ENCODE measurements at places on chromosomes 16 and 17.

DNA sequence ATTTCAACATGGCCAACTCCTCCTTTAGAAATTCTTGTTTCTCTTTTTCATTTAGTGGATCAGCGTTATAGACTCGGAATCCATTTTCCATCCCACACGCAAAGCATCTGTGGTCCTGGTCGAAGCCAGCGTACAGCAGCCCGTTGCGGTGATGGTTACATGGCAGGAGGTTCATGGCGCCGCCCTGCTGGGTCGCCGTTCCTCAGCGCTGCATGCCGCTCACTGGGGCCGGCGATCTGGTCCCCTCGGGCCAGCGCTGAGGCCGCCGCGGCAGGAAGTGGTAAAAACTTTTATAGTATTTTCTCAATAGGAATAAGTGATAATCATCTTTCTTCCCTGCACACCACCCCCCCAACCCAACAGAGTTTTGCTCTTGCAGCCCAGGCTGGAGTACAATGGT lies 29.9 kb upstream of the RHOT1 start:
- DNase-seq, result no peak

DNA sequence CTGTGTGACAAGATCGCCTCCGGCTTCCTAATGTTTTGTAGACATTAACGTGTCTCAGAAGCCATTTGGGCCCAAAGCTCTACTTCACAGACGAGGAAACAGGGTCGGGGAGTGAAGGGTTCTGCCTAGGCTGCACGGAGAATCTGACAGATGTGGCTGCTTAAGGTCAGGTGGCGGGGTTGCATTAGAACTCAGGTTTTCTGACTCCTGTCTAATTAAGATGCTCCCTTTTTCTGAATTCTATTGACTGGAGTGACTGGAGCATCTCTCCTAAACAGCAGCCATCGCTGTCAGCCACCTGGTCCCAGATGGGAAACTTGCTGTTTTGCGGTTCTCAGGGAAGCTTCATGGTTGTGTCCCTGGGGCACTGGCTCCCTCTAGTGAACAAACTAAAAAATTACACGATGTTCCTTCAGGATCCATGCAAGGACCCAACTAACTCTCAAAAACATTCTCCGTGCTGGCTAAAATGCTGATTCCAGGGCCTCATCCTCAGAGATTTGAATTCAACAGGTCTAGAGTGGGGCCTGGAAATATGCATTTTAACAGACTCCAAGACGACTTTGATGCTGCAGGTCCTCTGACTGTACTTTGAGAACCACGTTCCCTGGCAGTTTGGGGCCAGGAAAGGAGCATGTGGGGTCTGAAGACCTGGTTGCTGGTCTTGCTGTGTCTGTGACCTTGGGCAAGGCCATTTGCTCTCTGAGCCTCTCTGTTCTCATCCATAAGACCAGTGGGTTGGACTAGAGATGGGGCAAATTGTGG lies 117.4 kb downstream of the IRF8 start:
- peak; percentile 46 for DNase-seq

GRCh38 chr17:27485125-27485524 lies 28.9 kb downstream of the KSR1 start:
- DNase-seq, result no peak

GRCh38 chr16:9203956-9204355 lies 112.5 kb downstream of the HAPSTR1 start:
- no peak for DNase-seq

DNA sequence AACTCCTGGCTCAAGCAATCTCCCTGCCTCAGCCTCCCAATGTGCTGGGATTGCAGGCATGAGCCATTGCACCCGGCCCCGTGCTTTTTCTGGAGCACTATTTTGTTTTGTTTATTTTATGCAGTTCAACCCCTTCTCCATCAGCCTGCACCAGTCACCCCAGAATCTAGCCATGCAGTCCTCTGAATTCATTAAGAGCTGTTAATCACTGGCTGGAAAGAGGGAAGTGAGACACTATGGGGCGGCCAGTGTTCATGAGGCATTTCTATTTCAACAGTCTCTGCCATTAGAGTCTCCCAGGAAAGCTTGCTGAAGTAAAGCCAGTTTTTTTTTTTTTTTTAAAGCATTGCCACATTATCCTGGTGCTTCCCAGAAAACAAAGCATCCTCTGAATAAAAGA lies 1.7 kb downstream of the VWA3A start:
- no peak for DNase-seq

GRCh38 chr16:52095471-52095870 lies 451.5 kb downstream of the TOX3 start:
- DNase-seq, result no peak

- no peak for DNase-seq
Measured at GRCh38 chr17:19348806-19349205, 13.7 kb downstream of the B9D1 start.

DNA sequence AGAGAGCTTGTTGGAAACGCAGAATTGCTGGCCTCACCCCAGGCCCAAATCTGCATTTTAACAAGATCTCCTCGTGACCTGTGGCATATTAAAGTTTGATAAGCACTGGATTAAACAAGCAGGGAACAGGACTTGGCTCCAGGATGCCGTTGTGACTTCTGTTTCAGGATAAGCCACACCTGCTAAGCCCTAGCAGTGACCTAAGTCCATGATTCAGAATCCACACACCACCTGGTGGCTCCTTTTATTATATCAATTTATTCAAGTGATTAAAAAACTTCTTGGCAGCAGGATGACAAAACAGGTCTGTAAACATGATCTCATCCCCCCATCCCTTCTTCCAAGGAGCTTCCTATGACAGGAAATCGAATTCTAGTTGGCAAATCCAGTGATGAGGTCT lies 9.1 kb downstream of the NAGPA start:
- no peak for DNase-seq

- peak; percentile 59 for DNase-seq
Measured at GRCh38 chr16:22318690-22319358, 21.6 kb downstream of the POLR3E start.

DNA sequence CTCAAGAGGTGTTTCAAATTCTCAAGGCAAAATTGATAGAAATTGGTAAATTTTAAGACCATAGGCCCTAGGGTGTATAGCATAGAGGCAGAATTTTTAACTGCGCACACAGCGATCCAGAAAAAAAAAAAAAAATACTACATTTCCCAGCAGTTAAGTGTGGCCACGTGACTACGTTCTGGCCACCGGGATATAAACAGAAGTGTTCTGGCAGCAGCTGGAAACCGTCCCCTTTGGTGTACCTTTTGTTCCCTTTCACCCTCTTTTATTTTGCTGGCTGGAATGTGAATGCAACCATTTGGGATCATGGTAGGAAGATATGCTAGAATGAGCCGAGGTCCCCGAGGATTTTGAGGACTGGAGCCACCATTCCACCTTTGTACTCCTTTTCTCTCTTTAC lies 52.7 kb upstream of the AKAP1 start:
- no peak for DNase-seq

DNA sequence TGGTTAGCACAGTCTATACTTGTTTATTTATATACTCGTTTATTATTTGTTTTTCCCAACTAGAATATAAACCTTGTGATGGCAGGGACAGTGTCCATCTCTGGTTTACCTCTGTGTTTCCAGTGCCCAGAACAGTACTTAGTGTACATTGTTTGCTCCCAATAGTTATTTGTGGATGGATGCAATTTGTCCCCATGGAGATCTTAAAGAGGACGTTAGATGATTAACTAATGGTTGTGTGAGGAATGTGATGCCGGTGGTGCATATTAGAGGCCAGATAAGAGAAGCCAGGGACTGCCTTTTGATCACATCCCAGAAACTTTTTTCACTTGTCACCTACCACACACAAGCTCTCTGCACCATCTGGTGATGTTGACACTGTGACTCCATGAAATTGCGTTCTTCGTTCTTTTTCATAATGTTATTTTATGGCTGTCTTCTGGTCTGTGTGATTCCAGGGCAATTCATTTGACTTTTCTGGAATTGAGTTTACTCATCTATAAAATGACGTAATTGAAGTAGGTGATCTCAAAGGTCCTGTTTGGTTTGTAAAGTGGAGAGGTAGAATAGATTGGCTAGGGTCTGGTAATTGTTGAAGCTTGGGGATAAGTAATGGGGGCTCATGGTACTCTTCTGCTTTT lies 1.2 kb downstream of the COX10 start:
- no peak for DNase-seq

- DNase-seq, result peak; percentile 3
Measured at GRCh38 chr17:82966415-82966814, 113.0 kb upstream of the METRNL start.

- DNase-seq, result no peak
Measured at GRCh38 chr16:3317315-3317999, 12.2 kb downstream of the ZNF75A start.

GRCh38 chr17:38658741-38659345 lies 15.9 kb downstream of the EPOP start:
- DNase-seq, result no peak

DNA sequence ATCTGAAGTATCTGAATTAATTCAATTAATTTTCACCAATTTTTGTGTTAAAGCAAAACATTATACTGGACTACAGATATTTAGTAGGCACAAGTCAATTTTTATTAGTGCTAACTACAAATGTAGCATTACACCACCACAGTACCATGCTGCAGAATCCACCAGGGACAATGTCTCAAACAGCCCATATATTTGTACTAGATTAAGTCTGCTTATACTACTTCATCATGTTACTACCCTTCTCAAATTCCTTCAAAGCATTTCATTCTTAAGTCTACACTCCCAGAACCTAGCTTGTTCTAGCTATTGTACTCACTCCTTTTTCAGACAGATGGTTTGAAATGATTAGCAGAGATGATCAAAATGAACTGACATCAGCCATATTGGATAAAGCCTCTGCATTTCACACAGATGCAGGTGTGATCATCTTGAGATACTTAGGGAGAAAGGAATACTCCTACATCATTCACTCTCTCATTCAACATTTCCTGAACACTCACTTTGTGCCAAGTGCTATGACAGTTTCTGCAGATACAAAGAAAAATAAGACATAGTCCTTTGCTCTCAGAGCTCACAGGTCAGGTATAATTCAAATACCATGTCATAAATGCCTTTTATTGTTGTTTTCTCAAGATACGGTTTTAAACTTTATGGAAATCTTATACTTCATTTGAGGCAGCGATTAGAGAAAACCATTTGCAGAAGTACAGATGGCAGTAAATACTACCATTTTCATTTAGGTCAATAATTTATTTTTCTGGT lies 47.7 kb downstream of the SMURF2 start:
- DNase-seq, result no peak

DNA sequence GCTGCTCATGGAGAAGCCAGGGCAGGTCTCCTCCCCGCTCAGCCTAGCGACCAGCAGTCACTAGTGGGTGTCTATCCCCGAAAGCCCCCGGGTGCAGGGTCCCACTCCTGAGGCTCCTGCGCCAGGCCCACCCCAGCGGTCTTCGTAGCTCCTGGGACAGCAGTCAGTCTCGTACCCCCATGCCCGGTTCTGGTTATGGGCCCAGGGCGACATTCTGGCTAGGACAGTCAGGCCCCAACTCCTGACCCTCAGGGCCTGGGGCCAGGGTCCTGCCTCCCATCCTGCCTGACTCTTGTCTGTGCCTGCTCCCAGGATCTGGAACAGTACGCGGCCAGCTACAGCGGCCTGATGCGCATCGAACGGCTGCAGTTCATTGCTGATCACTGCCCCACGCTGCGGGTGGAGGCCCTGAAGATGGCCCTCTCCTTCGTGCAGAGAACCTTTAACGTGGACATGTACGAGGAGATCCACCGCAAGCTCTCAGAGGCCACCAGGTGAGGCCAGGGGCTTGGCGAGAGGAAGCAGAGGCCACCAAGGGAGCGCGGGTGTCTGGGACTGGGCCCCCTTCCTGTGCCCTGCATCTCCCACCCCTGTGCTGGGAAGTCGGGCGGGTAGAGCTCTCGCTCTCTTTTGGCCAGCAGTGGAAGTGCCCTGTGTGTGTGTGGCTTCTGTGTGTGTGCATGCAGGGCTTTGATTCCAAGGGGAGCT lies 2.0 kb downstream of the GPS1 start:
- DNase-seq, result no peak

DNA sequence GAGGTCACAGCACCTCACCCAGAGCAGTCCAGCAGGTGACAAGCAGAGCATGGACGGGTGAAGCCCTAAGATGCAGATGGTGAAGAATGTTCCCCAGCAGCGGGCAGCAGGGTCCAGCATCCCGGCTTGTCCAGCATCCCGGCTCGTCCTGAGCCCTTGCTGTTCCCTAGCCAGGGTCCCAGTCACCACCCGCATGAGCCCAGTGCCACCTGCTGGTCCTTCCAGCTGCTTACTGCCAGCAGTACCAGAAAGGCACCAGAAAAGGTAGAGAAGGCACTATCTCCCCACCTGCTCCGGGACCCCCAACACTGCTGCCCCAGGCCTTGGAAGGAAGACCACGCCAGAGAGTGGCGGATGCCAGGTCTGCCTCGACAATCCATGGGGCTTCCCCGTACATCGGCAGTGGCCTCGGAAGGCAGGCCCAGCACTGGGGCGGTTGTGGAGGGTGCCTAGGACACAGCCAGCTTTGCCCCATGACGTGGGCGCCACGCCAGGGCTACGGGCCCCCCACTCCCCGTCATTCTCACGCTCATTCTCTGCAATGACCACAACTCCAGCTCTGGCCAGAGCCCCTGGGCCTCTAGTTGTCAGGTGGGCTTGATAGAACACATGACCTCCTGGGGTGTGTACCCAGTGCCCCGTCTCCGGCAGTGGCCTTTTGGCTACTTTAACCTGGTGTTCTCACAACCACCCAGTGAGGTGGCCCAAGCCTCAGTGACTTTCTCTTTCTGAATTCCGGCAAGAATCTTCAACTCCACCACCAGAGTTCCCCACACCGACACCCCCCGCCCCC lies 1.4 kb downstream of the CENPX start:
- DNase-seq, result peak; percentile 55

DNA sequence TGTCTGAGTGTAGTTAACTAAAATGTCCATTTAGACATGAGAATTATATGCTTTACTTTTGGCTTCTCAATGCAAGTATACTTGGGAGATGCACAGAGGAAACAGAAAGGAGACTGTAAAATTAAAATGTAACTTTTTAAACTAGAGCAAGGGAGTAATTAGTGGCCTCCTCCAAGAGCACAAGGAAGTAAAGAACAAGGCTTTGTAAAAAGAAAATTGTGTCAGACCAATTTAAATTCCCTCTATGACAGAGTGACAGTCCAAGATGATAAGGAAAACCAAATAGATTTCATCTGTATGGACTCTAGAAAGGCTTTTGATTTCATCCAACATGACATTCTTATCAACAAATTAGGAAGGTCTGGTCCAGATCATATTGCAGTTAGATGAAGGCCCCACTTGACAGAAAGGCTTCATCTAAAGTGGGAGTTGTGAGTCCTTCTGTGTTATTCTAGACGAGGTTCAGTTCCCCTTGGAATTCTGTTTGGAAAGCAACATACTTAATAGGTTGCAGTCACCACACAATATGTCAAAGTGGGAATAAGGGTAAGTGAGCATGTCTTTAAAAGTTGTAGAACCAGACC lies 6.5 kb upstream of the CAPNS2 start:
- DNase-seq, result no peak
